ENCODE measurements at places on chromosomes 11 and 22.

GRCh38 chr11:66429983-66430602 lies 8.6 kb downstream of the MRPL11 start:
- DNase-seq, result peak; percentile 40

GRCh38 chr11:83881428-83881827 lies 595.3 kb upstream of the CCDC90B start:
- no peak for DNase-seq

- no peak for DNase-seq
These were observed 5.5 kb downstream of the EHD1 start for GRCh38 chr11:64872790-64873488.

GRCh38 chr11:130085671-130086290 lies 16.1 kb downstream of the APLP2 start:
- no peak for DNase-seq

- peak; percentile 18 for DNase-seq
These were observed 59.8 kb downstream of the TMEM135 start for GRCh38 chr11:87097582-87097981.
